Amniotic stem cell (primary cell): ENCODE measurements at places on chromosomes 2 and 18.

- no peak for DNase-seq
These were observed 54.6 kb downstream of the LANCL1 start for GRCh38 chr2:210421916-210422315.

DNA sequence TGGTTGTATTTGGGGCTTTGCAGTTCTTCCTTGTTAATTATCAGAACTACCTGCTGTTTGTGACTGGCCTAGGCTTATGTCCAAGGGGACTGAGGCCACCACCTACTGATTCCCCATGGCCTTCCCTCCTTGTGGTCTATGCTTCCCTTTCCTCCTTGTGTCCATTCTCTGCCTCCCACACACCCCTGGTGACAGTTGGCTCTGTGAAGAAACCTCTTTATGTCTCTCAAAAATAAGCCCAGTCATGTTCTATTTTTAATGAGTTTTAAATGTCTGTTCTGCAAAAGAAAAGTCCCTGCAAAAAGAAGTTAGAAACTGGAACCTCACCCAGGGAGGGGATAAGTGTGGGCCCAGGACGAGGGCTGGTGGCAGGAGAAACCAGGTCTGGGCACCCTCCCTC, 105.0 kb downstream of the SMC6 start:
- DNase-seq: no peak

DNA sequence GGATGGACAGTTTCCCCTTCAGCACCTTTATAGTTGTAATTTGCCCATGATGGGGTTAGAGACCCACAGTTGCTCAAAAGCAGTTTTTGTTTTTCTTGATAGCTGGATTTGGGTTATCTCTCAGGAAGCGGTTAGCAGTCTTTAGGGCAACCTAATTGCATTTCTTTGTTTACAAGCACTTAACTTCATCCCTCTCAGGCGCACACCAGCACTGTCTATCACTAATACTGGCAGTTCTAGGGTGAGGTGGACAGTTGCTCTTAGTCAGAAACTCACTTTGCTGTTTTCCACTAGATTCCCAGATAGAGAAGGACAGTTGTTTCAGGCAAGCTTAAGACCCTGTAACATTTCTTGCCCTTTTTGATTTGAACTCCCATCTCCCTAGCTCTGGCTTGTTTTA, 146.0 kb downstream of the AGAP1 start:
- no peak for DNase-seq

GRCh38 chr2:127640082-127641072, 5.6 kb upstream of the GPR17 start:
- no peak for DNase-seq

DNA sequence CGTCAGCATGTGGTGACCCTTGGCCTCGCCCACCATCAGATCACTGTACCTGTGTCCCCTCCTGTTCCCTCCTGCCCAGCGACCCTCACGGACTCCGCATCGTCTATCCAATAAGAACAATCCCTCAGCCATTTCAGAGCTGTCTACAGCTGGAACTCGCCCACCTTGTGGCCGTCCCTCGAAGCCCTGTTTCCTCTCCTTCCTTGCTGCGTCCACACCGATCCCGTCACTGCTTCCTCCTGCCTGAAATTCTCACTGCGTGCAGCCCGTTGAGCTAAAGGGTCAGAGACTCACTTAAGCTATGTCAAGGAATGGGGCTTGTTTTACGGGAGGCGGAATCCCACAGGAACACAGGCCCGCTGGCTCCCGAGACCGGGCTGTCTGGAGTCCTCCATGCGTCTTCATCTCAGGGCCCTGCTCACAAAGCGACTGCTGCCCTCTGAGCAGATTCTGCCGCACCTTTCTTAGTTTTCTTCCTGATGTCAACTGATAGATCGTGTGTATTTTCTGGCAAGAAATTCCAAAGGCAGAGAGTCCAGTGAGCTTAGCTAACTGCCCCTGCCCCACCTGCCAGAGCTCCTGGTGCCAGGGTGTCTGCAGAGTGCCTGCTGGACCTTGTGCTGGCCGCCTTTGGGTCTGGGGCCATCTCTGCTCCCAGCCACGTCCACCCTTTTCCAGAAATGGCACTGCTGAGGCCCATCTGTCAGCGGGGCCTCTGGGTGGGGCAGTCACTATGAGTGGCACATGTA, 35.3 kb downstream of the KLHL29 start:
- no peak for DNase-seq

DNA sequence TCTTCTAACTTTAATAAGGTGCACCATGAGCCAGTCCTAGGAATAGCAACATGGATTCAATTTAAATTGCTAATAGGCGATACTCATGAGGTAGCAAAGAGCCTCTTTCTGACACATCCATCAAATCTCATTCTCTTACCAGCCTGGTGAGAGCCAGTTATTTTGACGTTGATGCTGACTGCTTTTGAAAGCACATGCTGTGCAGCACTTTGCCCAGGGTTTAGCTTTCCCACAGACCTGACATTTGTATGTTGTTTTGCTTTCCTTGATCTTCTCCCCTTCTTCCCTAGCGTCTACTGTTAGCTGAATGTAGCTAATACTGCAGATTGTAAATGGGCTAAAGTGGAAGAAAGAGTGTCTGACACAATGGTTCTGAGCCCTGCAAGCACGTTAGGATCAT, 101.1 kb upstream of the CCDC85A start:
- DNase-seq: no peak

DNA sequence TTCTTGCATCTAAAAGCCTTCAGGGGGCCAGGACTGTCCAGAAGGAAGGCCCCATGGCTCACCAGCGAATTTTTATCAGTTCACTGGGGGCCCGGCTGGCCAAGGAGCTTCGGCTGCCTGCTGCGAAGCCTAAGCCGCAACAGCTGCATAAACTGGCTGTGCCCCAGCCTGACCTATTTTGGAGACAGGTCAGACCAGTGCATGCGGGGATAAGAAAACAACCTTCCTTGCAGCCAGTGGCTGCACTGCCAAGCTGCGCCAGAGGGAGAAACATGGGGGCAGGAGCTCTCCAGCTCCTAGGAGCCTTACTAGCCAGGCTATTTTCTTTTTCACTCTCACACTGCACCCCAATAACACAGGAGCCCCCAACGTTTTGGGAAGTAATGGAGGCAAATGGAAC, 15.2 kb downstream of the PAX3 start:
- DNase-seq: no peak

DNA sequence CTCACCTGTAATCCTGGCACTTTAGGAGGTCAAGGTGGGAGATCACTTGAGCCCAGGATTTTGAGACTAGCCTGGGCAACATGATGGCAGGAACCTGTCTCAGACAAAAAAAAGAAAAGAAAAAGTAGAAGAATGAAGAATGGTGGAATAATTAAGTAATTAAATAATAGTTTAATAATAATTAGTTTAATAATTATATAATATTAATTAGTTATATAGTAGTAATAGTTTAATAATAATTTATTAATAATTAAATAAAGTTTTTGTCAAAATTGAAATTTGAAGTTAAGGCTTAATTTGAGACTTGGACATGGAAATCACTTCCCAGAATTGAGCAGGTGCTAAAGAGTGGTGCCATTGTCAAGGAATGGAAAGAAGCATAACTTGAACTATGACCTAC, 52.2 kb upstream of the ABCA12 start:
- DNase-seq: no peak
